ENCODE measurements at places on chromosomes 3 and 15.

GRCh38 chr15:60592371-60593169 lies 113.6 kb upstream of the ICE2 start:
- H3K36me3 ChIP-seq: no peaks in the 10 kb centered on the region
- peak overlapping the region; percentile 84 for H3K4me3 ChIP-seq
- peak; percentile 93 for DNase-seq
- H3K27me3 ChIP-seq: no peaks in the 10 kb centered on the region
- H3K4me1 ChIP-seq: peaks cover 13% of the 10 kb centered on the region

DNA sequence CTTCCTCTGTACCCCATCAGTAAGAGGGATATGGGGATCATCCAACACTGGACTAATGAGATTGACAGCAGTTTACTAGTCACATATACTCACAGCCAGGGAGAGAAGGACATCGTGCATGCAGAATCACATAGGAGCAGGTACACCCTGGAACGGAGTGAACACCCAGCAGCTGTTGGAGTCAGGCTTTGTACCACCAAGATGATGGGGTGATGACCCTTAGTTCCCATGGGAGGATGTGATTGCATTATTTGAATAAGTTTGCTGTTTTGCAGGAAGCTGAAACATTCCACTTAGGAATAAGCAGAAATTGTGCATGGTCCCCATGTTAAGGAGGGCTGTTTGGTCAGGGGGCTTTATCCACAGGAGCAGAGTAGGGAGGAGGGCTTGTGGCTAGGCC lies 482.7 kb upstream of the PDZRN3 start:
- H3K4me3 ChIP-seq: no peak overlapping the region
- no peaks in the 10 kb centered on the region for H3K27me3 ChIP-seq

DNA sequence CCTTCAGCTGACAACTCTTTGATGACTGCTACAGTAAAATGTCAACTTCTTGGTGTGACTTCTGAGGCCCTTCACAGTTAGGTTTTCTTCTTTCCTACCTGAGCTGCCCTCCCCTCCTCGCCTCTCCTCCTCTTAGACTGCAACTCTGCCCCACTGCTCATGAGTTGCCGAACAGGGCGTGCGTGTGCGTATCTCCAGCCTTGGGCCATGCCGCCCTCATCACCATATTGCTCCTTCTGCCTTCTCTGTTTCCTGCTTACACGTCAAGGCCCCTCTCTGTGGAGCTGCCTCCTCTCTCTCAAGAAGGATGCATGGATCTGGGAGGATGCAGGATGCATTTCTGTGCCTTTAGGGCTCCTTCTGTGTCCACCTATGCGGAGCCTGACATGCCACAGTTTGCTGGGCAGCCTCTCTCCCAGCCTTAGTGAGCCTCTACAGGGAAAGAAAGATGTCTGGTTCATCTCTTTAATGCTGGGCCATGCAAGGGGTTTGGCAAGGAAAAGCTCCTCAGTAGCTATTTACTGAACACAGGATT lies 205.9 kb downstream of the RPLP1 start:
- no peak overlapping the region for H3K27ac ChIP-seq
- no peaks in the 10 kb centered on the region for H3K27me3 ChIP-seq
- H3K4me1 ChIP-seq: no peaks in the 10 kb centered on the region
- H3K4me3 ChIP-seq: no peak overlapping the region
- no peaks in the 10 kb centered on the region for H3K36me3 ChIP-seq

DNA sequence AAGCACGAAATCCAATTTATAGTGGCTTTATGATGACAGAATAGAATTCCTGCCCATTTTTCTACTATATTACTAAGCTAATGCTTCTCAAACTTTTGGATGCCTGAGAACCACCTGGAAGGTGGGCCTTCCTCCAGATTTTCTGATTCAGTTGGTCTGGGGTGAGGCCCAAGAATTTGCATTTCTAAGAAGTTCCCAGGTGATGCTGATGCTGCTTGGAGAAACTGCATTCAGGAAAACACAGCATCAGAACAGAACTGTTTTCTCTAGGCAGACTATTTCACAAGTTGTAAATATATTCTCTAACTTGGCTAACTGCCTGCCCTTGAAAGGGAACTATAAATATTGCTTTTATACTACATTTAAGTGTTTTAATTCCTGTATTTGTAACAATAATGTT lies 644.9 kb upstream of the DPPA4 start:
- DNase-seq: no peak
- H3K27ac ChIP-seq: no peak overlapping the region
- no peaks in the 10 kb centered on the region for H3K4me1 ChIP-seq

DNA sequence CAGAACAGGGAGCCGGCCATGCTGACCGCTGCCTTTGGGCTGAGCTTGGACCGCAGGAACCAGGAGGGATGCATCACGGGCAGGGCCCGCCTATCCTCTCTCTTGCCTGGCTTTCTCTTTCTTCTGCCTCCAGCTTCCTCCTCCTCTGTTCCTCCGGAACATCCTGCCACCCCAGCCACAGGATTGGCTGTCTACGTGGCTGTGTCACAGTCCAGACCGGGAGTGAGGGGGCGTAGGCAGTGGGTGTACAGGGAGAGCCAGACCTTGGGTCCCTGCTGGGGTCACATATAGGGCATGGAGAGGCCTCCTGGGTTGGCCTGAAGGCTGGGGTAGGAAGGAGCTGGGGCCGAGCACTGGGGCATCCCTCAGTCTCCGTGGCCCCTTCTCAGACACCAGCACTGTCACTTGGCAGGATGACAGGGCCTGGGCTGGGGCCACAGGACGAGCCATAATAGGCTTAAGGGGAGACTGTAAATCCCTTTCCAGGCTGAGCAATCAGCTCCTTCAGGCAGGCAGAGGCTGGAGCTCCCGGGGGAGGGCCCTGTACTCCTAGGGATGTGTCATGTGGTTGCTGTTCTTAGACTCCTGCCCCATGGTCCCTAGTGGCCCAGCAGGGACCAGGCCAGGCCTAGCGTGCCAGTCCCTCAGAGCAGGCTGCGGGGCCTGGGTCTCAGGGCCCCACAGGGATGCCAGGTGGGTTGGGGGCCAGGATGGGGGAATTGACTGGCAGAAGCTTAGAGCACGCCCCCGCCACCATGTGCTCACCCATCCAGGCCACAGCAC lies 25.4 kb downstream of the LINGO1 start:
- H3K4me3 ChIP-seq: no peak overlapping the region
- no peaks in the 10 kb centered on the region for H3K4me1 ChIP-seq
- no peak for DNase-seq

DNA sequence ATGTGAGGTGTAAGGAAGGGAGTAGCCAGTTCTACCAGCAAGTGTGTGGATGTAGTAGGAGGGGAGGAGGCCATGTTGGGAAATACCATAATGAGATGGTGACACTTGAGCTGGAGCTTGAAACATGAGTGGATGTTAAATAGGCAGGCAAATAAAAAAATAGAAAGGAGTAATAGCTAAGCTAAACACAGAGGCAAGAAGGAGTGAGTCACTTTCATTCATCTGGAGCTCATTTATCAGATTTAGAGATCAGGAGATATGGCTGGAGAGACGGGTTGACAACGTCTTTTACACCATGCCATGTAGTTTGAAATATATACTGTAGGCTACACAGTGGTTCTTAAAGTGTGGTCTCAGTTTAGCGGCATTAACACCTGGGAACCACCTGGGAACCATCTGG lies 390.5 kb downstream of the DIPK2A start:
- no peaks in the 10 kb centered on the region for H3K36me3 ChIP-seq
- no peak overlapping the region for H3K27ac ChIP-seq
- no peaks in the 10 kb centered on the region for H3K4me1 ChIP-seq
- H3K27me3 ChIP-seq: no peaks in the 10 kb centered on the region
- no peak for DNase-seq
- H3K4me3 ChIP-seq: no peak overlapping the region

- H3K4me1 ChIP-seq: peaks cover 43% of the 10 kb centered on the region
- H3K4me3 ChIP-seq: peak overlapping the region; percentile 95
- H3K36me3 ChIP-seq: peaks cover 43% of the 10 kb centered on the region
- DNase-seq: no peak
- H3K27ac ChIP-seq: peak overlapping the region; percentile 99
Observed at GRCh38 chr3:14126017-14126886, 1.4 kb downstream of the TMEM43 start.

- peaks cover 4% of the 10 kb centered on the region for H3K4me1 ChIP-seq
- H3K27me3 ChIP-seq: no peaks in the 10 kb centered on the region
- H3K36me3 ChIP-seq: no peaks in the 10 kb centered on the region
- H3K27ac ChIP-seq: no peak overlapping the region
- DNase-seq: no peak
Observed at GRCh38 chr3:17089314-17089700, 204.6 kb downstream of the PLCL2 start.

- no peak overlapping the region for H3K4me3 ChIP-seq
- no peak overlapping the region for H3K27ac ChIP-seq
- H3K4me1 ChIP-seq: no peaks in the 10 kb centered on the region
- DNase-seq: no peak
- H3K27me3 ChIP-seq: no peaks in the 10 kb centered on the region
Observed at GRCh38 chr3:73187328-73187727, 125.9 kb downstream of the EBLN2 start.

GRCh38 chr3:187291001-187291511 lies 481 bp downstream of the MASP1 start:
- H3K4me3 ChIP-seq: peak overlapping the region; percentile 32
- H3K36me3 ChIP-seq: no peaks in the 10 kb centered on the region
- DNase-seq: no peak
- peaks cover 37% of the 10 kb centered on the region for H3K4me1 ChIP-seq

- H3K4me1 ChIP-seq: peaks cover 32% of the 10 kb centered on the region
- H3K4me3 ChIP-seq: no peak overlapping the region
- no peak for DNase-seq
- no peaks in the 10 kb centered on the region for H3K27me3 ChIP-seq
Observed at GRCh38 chr3:99648101-99648500, 9.7 kb downstream of the COL8A1 start.

DNA sequence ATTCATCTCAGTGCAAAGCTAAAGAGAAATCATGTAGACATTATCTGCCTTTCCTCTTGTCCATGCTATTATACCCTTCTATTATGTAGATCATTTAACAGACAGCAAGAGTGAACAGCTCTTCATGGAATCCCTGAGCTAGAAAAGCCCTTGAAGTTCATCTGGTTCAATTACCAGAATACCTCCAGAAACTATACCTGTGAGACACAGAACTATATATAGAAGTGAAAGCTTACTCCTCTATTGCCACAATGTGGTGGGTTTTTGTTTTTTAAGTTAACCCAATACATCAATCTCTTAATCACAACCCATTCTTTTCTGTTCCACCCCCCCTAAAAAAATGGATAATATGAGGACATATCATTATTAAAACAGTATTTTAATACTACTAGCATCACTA lies 347.7 kb downstream of the PLCL2 start:
- DNase-seq: no peak
- H3K4me3 ChIP-seq: no peak overlapping the region
- H3K27ac ChIP-seq: no peak overlapping the region
- H3K36me3 ChIP-seq: no peaks in the 10 kb centered on the region
- peaks cover 4% of the 10 kb centered on the region for H3K4me1 ChIP-seq

DNA sequence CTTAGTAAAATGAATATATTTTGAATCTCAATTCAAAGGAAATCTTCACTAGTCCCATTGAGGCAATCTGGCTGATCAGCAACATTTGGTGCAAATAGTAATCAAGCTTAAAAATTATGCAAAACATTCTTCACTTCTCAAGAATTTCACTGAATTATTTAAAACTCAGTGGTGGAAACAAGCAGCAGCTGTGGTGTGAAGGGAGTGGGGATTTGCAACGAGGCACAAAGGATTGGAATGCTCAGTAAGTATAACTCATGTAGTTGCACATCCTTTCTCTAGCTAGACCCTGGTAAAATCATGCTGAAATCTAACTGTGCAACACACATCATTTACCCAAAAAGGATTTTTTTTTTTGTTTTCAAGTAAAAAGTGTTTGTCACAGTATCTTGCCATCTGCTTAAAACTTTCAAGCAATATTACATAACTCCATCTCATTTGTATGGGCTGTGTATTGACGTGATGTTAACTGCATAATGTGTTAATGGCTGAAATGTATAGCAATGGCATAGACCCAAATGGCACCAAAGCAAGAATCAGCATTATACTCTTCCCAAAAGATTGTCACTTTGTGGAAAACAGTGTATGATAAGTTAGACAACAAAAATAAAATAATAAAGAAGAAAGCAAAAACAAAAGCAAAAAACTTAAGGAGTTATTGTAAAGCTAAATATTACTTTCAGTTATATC lies 816.6 kb downstream of the EPHA3 start:
- DNase-seq: no peak
- no peaks in the 10 kb centered on the region for H3K36me3 ChIP-seq
- H3K27ac ChIP-seq: no peak overlapping the region
- H3K27me3 ChIP-seq: no peaks in the 10 kb centered on the region
- no peaks in the 10 kb centered on the region for H3K4me1 ChIP-seq

DNA sequence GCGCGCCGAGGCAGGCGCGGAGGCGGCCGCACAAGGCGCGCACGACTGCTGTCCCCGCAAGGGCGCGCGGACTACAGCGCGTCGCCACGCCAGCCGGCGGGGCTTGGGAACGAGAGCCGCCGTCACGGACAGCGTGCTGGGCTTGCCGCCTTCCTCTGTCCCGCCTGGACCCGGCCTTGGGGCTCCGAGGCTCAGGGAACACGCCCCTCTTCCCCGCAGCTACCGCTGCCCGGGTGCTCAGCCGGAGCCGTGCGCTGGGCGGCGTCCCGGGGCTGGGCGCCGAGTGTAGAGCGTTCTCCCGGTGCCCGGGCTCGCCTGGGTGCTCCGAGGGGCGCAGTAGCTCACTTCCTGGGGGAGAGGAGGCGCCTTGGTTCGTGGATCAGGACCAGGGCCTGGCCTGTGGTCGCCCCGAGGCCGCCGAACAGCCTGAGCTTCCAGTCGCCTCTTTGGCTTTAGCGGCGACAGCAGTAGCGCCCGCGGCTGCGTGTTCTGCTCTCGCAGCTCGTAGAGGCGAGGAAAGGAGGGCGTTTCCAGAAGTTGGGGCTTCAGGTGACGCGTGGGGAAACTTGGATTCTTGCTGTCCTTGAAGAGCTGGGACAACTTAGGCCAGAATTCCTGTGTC lies 226.7 kb upstream of the C2CD4B start:
- no peaks in the 10 kb centered on the region for H3K36me3 ChIP-seq
- H3K27ac ChIP-seq: peak overlapping the region; percentile 82
- DNase-seq: peak; percentile 53
- peak overlapping the region; percentile 94 for H3K4me3 ChIP-seq
- H3K27me3 ChIP-seq: peaks cover 3% of the 10 kb centered on the region

DNA sequence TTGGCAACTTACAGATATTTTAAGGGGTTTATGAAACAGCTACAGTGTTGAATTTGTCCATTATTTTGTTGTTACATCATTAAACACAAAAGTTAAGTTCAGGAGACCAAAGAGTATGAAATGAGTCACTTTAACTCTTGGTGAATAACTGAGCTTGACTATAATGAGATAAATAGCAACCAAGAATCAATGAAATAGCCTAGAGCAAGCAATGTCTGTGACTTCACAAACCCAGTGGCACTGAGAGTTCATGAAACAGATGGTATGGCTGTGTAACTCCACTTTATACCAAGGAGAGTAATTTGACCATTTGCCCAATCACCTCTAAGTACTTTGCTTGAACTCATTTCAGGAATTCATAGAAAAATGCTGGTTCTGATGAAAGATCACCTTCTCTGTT lies 169.6 kb upstream of the GADL1 start:
- no peaks in the 10 kb centered on the region for H3K4me1 ChIP-seq
- no peak for DNase-seq
- no peak overlapping the region for H3K27ac ChIP-seq
- no peaks in the 10 kb centered on the region for H3K27me3 ChIP-seq
